ENCODE measurements at places on chromosomes 1 and 21.
A peak's percentile ranks its signal among the peaks of the same experiment; 100 is the strongest.

DNA sequence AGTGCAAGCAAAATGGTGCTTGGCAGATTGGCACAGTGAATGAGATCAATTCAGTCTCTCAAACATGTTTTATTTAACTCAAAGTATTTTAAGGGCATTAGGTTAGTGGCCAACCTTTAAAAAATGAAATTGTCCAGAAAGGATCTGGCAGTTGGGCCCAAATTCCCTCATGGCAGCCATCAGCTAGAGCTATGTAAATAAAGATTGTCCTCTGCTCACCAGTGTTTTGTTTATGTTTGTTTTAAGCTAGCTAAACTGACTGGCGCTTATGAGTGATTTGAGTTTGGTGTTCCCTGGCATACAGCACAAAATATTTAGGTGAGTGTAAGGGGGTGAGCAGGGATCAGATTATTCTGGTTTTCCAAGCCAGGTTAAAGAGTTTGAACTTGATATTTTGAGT lies 18.1 kb downstream of the HDAC1 start:
- no peaks in the 10 kb centered on the region for H3K27me3 ChIP-seq
- H3K4me3 ChIP-seq = no peak overlapping the region
- DNase-seq = no peak

- no peak overlapping the region for H3K4me3 ChIP-seq
- no peak overlapping the region for H3K27ac ChIP-seq
These were observed 73.6 kb upstream of the LRRC8B start for GRCh38 chr1:89451011-89451410.

- no peaks in the 10 kb centered on the region for H3K36me3 ChIP-seq
- DNase-seq = no peak
- H3K4me1 ChIP-seq = no peaks in the 10 kb centered on the region
- H3K27ac ChIP-seq = no peak overlapping the region
These were observed 46.4 kb downstream of the BEND5 start for GRCh38 chr1:48730164-48730910.

GRCh38 chr1:32286763-32287162 lies 5.1 kb upstream of the HDAC1 start:
- H3K4me3 ChIP-seq = no peak overlapping the region
- H3K4me1 ChIP-seq = peaks cover 5% of the 10 kb centered on the region
- DNase-seq = no peak
- H3K27ac ChIP-seq = no peak overlapping the region
- H3K27me3 ChIP-seq = no peaks in the 10 kb centered on the region
- H3K36me3 ChIP-seq = no peaks in the 10 kb centered on the region

- H3K4me1 ChIP-seq = peaks cover 14% of the 10 kb centered on the region
- peak; percentile 66 for DNase-seq
- H3K36me3 ChIP-seq = no peaks in the 10 kb centered on the region
- H3K4me3 ChIP-seq = peak overlapping the region; percentile 50
- H3K27ac ChIP-seq = peak overlapping the region; percentile 53
These were observed 87.8 kb downstream of the PRKAB2 start for GRCh38 chr1:147084273-147085096.

- H3K36me3 ChIP-seq = no peaks in the 10 kb centered on the region
- DNase-seq = no peak
- H3K27ac ChIP-seq = no peak overlapping the region
- no peaks in the 10 kb centered on the region for H3K4me1 ChIP-seq
These were observed 12.0 kb downstream of the RAB7B start for GRCh38 chr1:205991237-205991636.

GRCh38 chr1:226940806-226941067 lies 643 bp downstream of the COQ8A start:
- no peak for DNase-seq
- H3K36me3 ChIP-seq = no peaks in the 10 kb centered on the region
- H3K27ac ChIP-seq = peak overlapping the region; percentile 99
- peaks cover 54% of the 10 kb centered on the region for H3K4me1 ChIP-seq

DNA sequence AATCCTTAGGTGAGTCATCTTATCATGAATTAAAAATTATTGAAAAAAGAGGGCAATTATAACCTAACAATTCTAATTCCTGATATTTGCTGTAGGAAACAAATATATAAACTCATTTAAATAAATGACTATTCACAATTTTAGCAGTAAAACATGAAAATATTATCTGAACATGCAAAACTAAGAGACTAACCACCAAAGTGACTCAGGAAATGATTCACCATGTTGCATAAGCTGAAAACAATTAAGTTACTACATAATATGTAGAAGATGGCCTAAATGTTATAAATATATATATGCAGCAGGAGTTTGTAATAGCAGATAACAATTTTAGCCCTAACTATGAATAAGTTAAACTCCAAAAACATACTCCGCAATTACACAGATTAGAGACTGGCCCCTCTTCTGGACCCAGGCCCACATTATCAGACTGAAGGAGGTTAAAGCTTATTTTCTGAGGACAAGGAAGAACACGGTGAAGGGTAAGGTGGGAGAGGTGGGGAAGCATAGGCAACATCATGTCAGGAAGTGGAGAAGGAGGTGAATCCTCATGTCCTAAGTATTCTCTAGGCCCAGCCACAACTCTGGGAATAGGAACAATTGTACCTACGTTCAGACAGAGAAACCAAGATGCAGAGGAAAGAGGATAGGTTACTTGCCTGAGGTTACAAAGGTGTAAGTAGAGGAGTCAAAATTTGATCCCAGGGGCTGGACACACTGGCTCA lies 15.6 kb upstream of the AIM2 start:
- no peaks in the 10 kb centered on the region for H3K36me3 ChIP-seq
- no peaks in the 10 kb centered on the region for H3K27me3 ChIP-seq
- H3K4me3 ChIP-seq = no peak overlapping the region
- no peak for DNase-seq

DNA sequence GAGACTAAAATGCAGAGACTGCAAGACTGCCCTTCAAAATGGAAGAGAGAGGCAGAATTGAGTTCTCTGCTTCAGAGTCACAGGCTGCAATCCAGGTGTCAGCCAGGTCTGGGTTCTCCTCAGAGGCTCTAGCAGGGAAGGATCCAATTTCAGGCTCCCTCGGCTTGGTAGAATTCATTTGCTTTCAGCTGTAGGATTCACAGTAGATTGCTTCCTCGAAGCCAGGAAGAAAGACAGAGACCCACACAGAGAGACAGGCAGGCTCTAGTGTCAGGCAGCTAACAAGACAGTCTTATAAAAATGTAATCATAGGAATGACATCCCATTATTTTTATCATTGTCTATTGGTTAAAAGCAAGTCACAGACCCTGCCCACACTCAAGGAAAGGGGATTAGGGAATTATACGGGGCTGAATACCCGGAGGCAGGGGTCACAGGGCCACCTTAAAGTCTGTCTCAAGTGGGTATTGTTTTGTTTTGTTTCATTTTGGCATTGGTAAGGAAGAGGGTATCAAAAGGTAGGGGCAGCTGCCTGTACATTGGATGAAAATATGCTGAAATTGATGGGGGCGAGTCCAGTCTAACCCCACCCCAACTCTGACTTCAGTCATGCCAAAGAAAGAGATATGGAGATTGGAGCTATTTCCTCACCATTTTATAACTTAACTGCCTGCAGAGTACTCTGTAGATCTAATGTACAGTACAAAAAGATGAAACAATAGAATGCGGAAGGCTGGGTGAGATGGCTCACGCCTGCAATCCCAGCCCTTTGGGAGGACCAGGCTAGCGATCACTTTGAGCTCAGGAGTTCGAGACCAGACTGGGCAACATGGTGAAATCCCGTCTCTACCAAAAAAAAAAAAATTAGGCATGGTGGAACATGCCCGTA lies 9.5 kb upstream of the TBCE start:
- H3K4me3 ChIP-seq = no peak overlapping the region
- no peaks in the 10 kb centered on the region for H3K4me1 ChIP-seq
- H3K36me3 ChIP-seq = no peaks in the 10 kb centered on the region
- no peak for DNase-seq
- no peak overlapping the region for H3K27ac ChIP-seq
- H3K27me3 ChIP-seq = no peaks in the 10 kb centered on the region

- no peak overlapping the region for H3K27ac ChIP-seq
- no peak overlapping the region for H3K4me3 ChIP-seq
- no peaks in the 10 kb centered on the region for H3K36me3 ChIP-seq
- peaks cover 21% of the 10 kb centered on the region for H3K27me3 ChIP-seq
- no peak for DNase-seq
- H3K4me1 ChIP-seq = peaks cover 40% of the 10 kb centered on the region
These were observed 2.6 kb upstream of the PTPRU start for GRCh38 chr1:29233693-29234092.

DNA sequence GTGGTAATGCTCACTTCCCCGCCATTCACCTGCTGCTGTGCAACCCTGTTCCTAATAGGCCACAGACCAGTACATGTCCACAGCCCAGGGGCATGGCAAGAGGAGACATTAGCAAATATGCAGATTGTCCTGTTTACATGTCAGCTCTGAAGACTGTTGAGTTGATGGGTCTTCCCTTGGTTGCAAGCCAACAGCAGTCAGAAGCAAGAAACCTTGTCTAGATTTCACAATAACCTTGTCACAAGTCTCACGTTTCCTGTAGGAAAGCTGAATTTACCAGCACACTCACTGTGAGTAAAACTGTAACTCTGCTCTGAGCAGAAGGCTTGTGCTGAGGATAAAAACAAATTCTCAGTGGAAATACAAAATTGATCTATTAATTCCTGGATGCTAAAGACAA lies 195.1 kb downstream of the HLX start:
- H3K27me3 ChIP-seq = no peaks in the 10 kb centered on the region
- H3K4me3 ChIP-seq = no peak overlapping the region
- H3K36me3 ChIP-seq = no peaks in the 10 kb centered on the region
- DNase-seq = no peak
- peaks cover 5% of the 10 kb centered on the region for H3K4me1 ChIP-seq

- H3K4me1 ChIP-seq = no peaks in the 10 kb centered on the region
- DNase-seq = peak; percentile 25
- H3K27me3 ChIP-seq = no peaks in the 10 kb centered on the region
- H3K4me3 ChIP-seq = no peak overlapping the region
- no peak overlapping the region for H3K27ac ChIP-seq
These were observed 104.2 kb upstream of the GCLM start for GRCh38 chr1:94013367-94013878.

GRCh38 chr1:27071049-27071416 lies 58.4 kb upstream of the TENT5B start:
- no peak overlapping the region for H3K27ac ChIP-seq
- no peak overlapping the region for H3K4me3 ChIP-seq

GRCh38 chr1:231187571-231187970 lies 25.7 kb downstream of the TRIM67 start:
- no peak overlapping the region for H3K4me3 ChIP-seq
- H3K27me3 ChIP-seq = no peaks in the 10 kb centered on the region
- no peak for DNase-seq
- H3K4me1 ChIP-seq = no peaks in the 10 kb centered on the region
- no peak overlapping the region for H3K27ac ChIP-seq

- H3K27ac ChIP-seq = no peak overlapping the region
- H3K4me3 ChIP-seq = no peak overlapping the region
- no peak for DNase-seq
- peaks cover 4% of the 10 kb centered on the region for H3K4me1 ChIP-seq
- no peaks in the 10 kb centered on the region for H3K27me3 ChIP-seq
These were observed 51.8 kb upstream of the FAM89A start for GRCh38 chr1:231091831-231092301.

DNA sequence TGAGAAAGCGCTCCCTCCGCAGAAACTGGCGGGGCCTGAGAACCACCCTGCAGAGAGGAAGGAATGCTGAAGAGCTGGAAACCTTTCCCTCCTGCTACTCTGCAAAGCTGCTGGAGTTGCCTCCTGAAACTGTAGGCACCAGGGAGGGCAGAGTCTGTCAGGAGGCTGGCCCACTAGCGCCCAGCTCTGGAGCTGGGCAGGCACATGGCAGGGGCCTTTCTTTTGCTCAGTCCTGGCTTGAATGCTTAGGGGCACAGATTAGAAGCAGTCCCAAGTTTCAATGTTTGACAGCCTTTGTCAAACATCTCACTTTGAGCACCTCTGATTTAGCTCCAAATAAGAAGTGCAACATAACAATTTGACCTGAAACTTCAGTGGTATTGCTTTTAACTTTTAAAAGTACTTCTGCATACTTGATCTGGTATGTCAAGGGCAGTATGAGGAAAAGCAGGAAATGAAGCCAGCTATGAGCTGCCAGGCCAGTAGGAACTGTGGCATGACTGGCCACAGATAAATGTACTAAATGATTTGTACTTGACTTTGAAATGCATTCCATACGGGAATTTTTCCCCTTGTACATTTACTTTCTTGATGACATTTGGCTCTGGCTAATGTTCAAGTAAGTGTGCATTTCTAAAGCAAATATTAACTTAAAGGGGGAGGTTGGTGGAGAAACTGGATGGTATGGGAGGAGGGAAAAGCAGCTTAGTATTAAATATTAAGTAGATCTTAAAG lies 7.2 kb downstream of the C1orf116 start:
- no peaks in the 10 kb centered on the region for H3K27me3 ChIP-seq
- peaks cover 6% of the 10 kb centered on the region for H3K36me3 ChIP-seq
- peak overlapping the region; percentile 90 for H3K27ac ChIP-seq

- H3K27me3 ChIP-seq = no peaks in the 10 kb centered on the region
- H3K4me3 ChIP-seq = no peak overlapping the region
- H3K27ac ChIP-seq = no peak overlapping the region
- peaks cover 2% of the 10 kb centered on the region for H3K4me1 ChIP-seq
- H3K36me3 ChIP-seq = no peaks in the 10 kb centered on the region
These were observed 55.5 kb downstream of the CLIC6 start for GRCh38 chr21:34724131-34724856.

- H3K27ac ChIP-seq = no peak overlapping the region
- H3K4me1 ChIP-seq = no peaks in the 10 kb centered on the region
- no peak overlapping the region for H3K4me3 ChIP-seq
- H3K36me3 ChIP-seq = no peaks in the 10 kb centered on the region
- H3K27me3 ChIP-seq = no peaks in the 10 kb centered on the region
These were observed 24.3 kb upstream of the NID1 start for GRCh38 chr1:236089046-236089773.

GRCh38 chr1:19375631-19376400 lies 63.7 kb downstream of the SLC66A1 start:
- no peak for DNase-seq
- H3K27me3 ChIP-seq = no peaks in the 10 kb centered on the region
- peaks cover 21% of the 10 kb centered on the region for H3K4me1 ChIP-seq
- H3K27ac ChIP-seq = no peak overlapping the region

GRCh38 chr21:45253180-45253579 lies 34.5 kb downstream of the POFUT2 start:
- no peaks in the 10 kb centered on the region for H3K27me3 ChIP-seq
- H3K36me3 ChIP-seq = no peaks in the 10 kb centered on the region
- no peak overlapping the region for H3K27ac ChIP-seq
- H3K4me3 ChIP-seq = no peak overlapping the region
- H3K4me1 ChIP-seq = no peaks in the 10 kb centered on the region
- DNase-seq = no peak

GRCh38 chr1:119150150-119150549 lies 9.7 kb upstream of the WARS2 start:
- no peaks in the 10 kb centered on the region for H3K4me1 ChIP-seq
- H3K4me3 ChIP-seq = no peak overlapping the region
- no peaks in the 10 kb centered on the region for H3K36me3 ChIP-seq
- no peak for DNase-seq
- no peaks in the 10 kb centered on the region for H3K27me3 ChIP-seq

DNA sequence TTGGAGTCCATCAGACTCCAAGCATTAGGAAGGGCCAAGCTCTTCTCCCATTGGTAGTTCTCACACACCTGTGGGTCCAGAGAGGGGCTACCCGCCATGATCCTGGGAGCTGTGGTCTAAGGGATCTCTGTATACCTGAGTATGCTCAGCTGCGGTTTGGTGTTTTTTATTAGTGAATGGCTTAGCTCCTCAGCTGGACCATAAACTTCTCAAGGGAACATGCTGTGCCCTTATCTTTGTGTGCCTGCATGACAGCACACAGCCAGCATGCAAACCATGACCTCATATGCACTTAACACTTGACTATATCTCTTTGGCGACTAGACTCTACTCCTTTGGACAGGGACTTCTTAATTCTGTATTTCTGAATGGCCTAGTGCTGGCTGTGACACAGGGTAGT lies 94.5 kb downstream of the CD58 start:
- no peak overlapping the region for H3K27ac ChIP-seq
- no peak overlapping the region for H3K4me3 ChIP-seq
- no peaks in the 10 kb centered on the region for H3K4me1 ChIP-seq
- H3K27me3 ChIP-seq = no peaks in the 10 kb centered on the region
- no peak for DNase-seq
